Fibroblast of skin of left biceps (primary cell): ENCODE measurements at places on chromosomes 6 and 20.

DNA sequence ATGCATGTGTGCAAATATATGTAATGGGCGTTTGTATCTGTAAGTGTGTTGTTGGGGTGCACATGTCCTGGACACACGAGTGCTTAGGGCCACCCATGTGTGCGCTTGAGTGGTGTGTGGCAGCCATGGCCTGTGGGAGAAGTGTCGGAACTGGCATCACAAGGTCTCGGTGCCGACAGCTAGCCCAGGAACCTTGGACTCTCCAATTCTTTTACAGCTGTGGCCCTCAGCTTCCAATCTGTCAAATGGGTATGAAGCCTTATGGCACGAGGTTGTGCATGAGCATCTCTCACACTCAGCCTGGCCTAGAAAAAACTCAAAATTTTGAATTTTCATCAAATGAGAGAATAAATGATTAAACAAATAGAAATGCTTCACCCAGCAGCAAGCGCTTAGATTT lies 42.0 kb downstream of the SPDEF start:
- no peak for DNase-seq

DNA sequence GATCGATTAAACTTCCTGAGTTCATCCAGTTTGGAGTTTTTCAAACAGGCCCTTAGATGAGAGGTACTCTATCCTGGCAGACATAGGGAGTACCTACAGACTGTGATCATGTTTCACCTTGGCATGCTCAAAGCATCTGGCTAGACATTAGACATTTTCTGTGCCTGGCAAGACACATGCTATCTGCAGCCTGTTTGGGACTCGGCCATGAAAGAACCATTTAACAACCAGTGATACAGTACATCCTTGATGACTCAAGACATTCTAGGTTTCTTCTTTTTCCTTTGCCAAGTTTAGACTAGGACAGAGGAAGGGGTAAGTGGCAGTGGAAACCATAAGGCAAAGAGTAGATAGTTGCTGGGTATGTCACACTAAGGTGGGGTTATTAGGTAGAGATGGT lies 15.4 kb upstream of the PAQR8 start:
- no peak for DNase-seq

GRCh38 chr20:7151676-7152470 lies 384.4 kb downstream of the BMP2 start:
- no peak for DNase-seq

- DNase-seq, result peak; percentile 51
These were observed 49.9 kb upstream of the TMEM30A start for GRCh38 chr6:75334266-75335040.

GRCh38 chr6:125732398-125732797 lies 17.0 kb upstream of the HEY2 start:
- no peak for DNase-seq

DNA sequence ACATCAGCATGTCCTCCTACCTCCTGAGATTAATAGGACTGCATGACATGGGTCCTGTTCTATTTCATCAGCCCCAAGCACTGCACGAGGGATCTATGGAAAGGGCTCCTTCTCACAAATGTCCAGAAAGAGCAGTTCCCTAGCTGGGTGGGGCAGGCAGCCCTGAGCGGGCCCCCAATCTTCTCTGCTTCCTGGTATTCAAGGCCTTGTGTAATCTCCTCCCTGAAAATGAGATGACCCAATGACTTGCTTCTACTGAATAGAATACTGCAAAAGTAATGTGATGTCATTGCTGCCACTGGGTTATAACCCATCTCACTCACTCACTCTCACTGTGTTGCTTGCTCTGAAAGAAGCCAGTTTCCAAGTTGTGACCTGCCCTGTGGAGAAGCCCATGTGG lies 126.4 kb downstream of the OPRM1 start:
- DNase-seq, result no peak

- DNase-seq, result no peak
These were observed 97.2 kb upstream of the RIN2 start for GRCh38 chr20:19660808-19661378.

DNA sequence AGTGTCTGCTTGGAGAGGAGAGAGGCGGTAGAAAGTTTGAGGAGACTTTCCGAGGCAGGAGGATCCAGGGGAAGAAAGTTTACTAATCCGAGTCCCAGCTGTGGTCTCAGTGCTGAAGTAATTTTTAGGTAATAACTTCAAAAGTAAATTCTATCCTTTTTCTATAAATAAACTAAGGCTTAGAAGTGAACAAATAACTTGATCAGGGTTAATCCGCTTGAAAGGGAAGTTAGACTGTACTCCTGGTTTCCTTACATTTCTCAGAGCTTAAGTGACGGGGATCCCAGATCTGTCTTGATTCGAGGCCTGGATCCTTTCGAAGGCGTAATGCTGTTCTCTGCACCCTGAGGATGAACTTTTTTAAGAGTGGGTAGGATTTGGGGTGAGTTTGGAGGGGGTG lies 2.6 kb downstream of the STK35 start:
- no peak for DNase-seq

DNA sequence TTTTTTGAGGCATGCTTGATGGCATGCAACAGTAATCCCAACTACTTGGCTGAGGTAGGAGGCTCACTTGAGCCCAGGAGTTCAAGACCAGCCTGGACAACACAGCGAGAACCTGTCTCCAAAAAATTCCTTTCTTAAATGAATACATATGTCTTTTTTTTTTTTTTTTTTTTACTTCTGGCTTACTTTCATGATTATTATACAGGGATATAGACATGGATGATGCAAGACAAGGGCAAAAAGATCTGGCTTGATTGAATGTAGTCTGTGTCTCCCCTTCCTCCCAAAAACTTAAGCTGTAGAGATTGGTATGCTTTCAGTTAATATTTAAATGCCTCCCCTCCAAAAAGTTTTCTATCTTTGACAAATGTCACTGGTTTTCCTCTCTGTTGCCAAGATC lies 7.6 kb downstream of the SNX3 start:
- DNase-seq, result no peak

DNA sequence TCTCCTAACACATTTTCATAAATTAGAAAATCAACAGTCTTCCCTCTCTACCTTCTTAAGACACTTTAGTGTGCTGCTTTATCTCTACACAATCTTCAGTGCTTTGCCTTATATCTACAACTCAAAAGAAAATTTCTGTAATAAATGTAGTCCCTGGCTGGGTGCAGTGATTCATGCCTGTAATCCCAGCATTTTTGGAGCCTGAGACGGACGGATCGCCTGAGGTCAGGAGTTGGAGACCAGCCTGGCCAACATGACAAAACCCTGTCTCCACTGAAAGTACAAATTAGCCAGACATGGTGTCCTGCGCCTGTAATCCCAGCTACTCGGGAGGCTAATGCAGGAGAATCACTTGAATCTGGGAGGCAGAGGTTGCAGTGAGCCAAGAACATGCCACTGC lies 9.7 kb upstream of the EDN1 start:
- DNase-seq, result no peak

- no peak for DNase-seq
These were observed 76.7 kb upstream of the FABP7 start for GRCh38 chr6:122702841-122703240.

DNA sequence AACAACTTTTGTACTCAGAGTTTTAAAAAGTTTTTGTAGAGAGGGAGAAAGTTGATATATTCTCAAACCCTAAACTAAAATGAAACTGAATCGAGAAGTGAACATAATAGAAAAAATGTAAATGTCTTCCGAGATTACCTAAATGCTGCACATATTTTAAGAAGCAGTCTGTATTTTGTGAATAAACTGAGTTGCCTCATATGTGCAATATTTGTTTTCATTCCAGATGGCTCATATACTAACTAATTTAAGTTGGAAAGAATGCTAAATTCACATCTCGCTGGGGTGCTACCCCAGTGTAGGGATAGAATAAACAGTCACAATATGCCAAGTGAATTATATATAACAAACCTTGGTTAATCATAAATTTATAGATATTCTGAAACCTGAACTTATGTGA lies 285.9 kb upstream of the THEMIS start:
- no peak for DNase-seq

DNA sequence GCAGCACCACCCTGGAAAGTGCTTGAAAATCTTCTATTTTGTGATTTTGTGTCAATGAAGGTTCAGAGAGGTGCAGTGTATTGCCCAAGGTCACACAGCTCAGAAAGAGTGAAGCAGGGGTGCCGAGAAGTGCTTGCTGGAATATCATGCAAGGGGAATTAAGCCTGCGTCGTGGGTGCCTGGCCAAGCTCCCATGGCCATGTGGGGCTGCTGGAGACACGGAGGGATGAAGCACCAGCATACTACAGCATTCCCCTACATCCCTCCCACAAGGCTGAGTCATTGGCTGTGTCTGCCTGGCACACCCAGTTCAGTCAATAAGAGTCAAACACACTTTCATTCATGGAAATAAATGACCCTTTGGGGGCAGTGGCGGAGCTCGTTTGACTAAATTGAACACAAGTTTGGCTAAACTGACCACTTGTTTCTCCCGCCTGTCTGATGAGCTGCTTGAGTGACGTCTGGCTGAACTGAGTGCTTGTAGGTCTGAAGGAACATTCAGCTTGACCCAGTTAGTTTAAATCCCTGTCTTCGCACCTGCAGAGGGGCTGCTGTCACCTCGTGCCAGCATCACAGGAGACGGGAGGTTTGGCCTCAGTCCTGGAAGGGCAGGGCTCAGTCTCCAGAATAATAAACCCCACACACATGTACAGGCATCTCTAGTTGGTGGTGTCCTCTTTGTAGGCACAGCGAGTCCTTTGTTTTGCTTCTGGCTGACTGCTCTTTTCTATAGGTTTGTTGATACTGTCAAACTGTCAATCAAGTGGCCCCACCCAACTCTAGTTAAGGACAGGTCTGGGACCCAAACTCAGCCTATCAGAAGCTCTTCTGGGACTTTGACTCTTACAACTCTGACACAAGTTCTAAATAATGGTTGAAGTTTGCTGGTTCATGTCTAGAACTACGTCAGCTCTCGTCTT lies 8.4 kb upstream of the TGM2 start:
- DNase-seq, result no peak

DNA sequence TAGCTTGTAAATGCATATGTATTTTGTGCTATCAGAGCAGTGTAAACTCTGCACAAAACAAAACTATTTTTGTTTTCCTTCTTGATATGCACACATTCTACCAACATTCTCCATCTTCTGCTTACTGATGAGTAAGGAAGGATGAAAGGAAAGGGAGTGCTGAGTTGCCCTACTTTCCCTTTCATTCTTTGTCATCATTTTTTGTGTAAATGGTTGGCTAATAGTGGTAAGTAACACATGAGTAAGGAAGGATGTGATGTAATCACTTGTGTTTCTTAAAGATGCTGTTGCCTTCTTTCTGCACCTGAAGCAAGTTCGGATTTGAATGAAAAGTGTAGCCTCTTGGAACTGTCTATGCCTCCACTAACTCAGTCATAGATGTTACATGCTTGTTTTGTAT lies 4.6 kb upstream of the REV3L start:
- DNase-seq, result no peak

- DNase-seq, result no peak
These were observed 55.7 kb upstream of the SLC23A2 start for GRCh38 chr20:5056801-5057599.

- DNase-seq, result peak; percentile 53
These were observed 1.2 kb upstream of the COL19A1 start for GRCh38 chr6:69865126-69865525.

DNA sequence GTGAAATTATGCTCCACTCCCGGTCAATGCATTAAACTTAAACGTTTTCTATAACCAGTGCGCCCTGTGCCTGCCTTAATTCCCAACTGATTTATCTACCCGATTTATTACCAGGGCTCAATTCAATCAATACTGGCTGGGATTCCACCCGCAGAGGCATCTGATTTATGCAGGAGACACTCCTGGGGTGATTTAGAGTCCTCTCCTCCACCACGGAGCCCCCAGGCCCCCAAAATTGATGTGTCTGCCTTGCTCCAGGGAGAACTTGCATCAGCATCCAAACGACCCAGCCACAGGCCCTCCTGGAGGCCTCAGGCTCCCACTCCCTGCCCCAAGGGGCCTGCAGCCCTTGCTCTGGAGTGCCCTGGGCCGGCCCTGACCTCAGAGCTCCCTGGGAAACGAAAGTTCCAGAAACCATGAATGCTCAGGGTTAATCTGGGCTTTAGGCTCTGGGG lies 29.5 kb downstream of the ANKRD60 start:
- no peak for DNase-seq

DNA sequence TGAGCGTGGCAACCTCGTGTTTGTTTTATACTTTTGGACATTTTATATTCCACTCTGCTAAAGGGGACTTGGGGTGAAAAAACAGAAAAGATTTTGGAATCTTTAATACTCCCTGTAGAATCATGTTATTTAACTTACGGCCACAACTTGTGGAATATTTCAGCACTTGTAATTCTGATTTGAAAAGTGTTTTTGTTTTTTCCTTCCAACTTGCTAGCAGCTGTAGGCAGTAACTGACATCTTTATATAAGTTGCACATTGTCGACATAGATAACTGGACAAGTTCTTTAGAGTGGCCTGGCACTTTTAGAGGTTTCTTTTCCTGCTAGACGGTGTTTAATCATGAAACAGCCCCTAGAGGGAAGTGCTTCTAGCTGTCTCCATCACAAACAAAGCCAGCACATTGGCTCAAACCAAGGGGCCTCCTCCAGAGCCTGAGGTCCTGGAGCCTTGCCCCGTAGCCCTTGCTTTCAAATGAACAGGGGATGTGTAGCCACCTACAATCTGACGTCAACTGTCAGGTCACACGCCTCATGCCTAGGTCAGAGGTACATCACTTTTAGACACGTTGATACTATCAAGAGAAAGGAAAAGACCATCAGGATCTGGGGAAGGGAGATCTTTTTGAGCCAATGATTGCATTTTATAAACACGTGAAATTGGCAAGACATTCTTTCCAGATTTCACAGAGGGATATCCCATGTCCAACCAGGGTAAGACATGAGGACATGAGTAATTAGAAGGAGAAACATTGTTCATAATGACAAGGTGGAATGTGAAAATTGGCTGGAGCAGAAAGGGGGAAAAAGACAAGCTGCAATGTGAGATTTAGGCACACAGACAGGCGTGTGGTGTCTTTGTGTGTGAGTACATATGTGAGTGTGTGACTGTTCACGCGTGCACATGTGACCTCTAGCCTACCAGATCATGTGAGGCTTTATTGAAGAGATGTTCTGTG lies 92.1 kb downstream of the TXNDC5 start:
- DNase-seq, result no peak

DNA sequence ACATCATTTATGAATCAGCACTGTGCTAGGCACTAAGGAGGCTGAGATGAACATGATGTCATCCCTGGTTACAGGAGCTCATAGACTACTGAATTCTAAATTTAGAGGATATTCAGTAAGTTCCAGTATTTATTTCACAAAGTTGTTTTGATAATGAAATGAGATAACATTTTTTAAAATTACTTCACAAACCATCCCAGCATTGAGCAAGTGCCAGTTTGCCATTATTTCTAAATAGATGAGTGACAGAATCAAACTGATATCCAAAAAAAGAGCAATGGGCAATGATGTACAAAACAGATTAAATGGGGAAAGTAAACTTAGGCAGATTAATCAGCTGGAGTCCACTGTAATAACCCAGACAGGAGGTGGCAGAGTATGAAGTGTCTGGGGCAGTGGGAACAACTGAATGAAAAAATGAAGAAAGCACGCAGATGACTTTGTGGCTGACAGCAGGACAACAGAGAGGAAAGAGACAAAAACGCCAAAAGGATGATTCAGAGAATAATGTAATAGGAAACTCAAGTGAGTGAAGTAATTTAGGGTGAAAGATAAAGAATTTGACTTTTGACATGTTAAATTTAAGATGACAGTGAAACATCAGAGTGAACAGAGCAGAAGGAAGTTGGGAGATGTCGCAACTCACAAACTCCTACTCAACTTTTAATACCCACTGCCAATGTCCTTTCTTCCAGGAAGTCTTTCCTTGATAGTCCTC lies 70.2 kb downstream of the RCAN2 start:
- no peak for DNase-seq
